ENCODE measurements at places on chromosomes 2 and 18.

DNA sequence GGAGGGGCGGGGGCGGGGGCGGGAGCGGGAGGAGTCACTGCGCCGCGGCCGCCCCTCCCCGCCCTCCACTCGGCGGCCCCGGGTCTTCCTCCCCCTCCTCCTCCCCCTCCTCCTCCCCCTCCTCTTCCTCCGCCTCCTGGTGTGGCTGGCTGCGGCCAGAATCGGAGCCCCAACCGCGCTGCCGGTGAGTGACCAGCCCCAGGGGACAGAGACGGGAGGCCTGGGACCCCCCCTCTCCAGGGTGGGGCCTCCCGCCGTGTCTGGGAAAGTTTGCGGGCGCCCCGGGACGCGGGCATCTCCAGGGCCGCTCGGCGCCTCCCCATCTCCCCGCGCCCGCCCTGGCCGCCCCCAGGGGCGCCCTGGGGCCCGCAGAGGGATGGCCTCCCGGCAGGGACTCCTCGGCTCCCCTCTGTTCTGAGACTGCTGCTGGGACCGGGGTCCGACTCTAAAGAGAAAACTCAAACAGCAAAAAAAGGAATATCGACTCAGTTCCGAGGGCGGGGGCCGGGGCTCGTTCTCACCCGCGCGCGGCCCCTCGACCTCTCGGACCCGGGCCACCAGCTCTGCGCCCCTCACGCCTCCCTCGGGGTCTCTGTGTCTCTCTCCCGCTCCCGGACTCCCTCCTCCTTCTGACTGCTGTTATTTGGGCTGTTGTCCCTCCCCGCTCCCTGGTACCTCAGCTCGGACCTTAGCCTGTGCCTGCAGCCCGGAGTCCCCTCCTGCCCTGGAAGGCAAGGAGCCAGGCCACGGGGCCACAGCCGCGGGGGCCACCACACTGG, at the start of gene STON1:
TSS of gene STON1 (plus strand) at position 122 of the 779 bp plus-strand sequence. CDS start 50,480 bp downstream, outside the sequence.
- peak; percentile 32 for DNase-seq

DNA sequence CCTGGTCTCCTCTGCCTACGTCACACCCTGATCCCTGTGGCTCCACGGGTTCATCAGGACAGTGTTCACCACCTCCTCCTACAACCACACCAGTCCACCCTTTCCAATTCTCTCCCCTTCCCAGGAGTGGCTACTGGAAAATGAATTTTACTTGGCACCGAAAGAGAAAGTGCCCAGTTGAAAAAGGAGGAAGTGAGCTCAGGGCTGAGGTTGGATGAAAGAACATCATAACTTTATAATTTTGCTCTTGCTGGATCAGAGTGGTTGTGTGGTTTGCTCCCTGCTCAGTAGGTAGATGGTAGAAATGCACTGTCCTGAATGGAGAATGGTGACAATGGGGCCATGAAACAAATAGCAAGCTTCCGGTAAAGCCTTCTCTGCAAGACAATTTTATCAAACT, 140.3 kb upstream of the DDX18 start:
- DNase-seq = no peak

DNA sequence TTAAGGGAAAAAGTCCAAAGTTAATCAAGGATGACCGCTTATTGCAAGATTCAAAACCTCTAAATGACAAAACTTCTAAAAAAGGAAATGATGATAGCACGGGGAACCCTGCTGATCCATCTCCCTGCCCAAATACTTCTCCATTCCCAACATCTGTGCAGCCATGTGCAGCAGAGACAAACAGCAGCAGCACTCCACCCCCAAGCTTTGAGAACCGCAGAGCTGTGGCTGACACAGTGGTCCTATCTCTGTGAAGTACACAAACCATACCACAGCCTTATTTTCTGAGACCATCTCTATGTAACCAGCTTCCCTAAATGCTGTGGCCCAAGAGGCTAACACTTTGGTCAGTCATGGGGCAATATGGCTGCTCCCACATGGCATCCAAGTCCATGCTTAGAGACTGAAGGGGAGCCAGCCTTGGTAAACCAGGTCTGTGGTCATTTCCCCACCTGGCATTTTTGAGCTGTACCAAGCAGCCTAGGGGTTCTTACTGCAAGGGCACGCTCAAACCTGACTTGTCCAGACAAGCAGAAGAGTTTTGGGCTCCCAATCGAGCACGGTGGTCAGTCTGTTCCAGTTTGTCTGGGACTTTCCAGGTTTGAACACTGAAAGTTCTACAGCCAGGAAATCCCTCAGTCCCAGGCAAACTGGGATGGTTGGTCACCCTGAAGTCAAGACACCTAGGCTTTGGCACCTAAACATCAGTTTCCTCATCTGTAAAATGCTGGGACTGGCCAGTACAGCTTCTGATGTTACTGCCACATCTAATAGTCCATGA, 17.1 kb upstream of the NFE2L2 start:
- DNase-seq = no peak

DNA sequence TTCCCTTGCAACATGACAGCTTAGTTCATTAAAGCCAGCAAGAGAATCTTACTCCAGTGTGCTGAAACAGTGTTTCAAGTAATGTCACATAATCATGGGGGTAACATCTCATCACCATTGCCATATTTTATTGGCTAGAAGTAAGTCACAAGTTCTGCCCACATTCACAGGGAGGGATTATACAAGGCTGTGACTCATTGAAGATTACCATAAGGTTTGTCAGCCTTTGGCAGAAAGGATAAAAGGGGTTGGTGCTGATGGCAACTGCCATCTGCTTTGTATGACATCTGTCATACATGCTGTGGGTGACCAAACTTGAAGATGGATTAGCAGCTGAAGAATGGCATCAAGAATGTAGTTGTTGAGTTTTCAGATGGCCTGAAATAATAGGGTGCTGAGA, 61.2 kb downstream of the KCNE4 start:
- DNase-seq = no peak

- no peak for DNase-seq
These were observed 84.2 kb upstream of the MAPK4 start for GRCh38 chr18:50475538-50476193.

DNA sequence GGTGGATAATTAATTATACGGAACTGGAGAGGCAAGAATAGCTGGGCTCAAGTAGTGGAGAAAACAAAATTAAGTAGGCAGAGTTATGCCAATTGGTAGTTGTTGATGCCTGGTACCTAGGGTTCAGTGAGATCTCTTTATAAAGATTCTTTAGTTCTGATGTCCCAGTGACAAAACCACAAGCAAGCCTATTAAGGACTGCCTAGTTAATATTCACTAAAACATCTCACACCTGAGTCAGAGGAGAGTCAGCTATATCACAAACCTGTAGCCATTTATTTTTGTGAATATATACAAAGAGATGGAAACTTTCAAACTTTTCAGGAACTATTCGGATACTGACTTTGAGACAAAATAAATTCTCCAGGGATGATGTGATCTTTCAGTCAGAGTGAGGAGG, 213.9 kb upstream of the CYP26B1 start:
- DNase-seq = no peak

GRCh38 chr2:31957354-31958139, 53.3 kb downstream of the MEMO1 start:
- DNase-seq = no peak

- no peak for DNase-seq
These were observed 1.6 kb downstream of the NCOA1 start for GRCh38 chr2:24492421-24493279.

GRCh38 chr2:29166242-29167039, 51.2 kb downstream of the CLIP4 start:
- no peak for DNase-seq

DNA sequence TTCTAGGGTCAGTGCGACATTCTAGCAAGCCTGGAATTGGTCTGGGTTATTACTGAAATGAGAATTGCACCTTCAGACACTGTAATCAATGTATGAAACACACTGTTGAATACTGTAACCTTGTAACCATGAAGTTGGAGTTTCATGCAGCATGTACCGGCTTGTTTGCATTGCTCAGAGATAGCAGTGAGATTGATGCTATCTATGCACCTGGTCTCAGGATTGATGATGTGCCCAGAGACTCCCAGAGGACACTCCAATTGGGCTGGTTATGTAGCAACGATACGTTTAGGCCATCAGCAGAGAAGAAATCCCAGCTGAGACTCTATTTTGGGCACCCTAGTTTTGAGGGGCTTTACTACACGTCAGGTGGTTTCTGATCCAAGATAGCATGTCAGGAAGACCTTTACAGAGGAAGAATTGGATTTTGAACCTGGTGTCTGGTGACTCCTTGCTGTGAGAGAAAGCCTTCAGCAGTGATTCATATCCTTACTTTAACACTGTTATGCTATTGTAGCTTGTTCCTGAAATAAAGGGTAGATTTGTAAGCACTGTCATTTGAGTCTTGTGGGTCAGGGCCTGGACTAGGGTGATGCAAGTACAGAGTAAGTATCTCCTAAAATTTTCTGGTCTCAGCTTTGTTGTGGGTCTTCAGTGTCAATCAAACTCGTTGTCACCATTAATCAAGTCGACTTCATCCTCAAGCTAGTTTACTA, 305.1 kb upstream of the GULP1 start:
- DNase-seq = no peak

- DNase-seq = no peak
These were observed 67.5 kb downstream of the CDH20 start for GRCh38 chr18:61400716-61401115.

DNA sequence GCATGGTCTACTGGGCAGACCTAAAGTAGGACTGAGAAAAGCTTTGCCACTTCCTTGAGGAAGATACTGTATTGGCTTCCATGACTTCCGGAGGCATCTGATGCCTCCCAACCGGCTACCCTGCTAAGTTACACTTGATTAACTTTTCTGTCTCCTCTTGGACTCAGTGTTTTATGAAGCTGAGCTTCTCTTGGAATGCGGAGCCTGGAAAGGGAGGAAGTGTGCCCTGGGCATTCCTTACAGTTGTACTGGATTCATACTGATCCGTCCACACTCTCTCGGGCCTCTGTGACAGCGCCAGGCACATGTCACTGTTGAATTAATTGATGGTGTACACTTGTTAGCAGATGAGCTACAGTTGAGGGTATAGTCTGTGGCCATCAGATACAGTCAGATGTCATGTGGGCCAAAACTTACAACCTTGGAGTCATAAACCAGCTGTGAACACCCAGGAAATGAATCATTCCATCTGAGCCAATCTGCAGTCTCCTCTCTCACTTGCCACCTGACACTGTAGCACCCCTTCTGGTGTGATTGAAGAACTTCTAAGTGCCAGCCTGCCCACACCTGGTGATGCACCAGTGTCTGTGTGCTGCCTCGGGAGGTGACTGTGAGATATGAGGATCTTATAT, 122.5 kb downstream of the FHOD3 start:
- DNase-seq = peak; percentile 10

DNA sequence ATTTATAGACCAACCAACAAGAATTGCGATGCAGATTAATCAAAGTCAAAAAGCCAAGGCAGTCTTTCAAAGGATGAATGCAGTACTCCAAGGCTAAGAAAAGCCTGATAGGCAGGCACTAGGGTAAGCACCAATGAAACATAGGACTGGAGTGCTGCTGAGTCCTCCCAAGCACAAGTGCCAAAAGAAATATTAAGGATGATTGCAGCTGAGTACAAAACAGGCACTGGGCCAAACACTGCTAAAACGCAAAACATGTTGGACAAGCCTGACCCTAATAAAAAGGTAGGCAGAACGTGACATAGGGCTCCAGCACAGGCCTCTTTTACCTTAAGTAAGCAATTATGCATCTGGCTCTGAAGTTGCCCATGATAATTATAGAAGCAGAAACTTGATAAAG, 160.1 kb upstream of the LRP1B start:
- DNase-seq = no peak

- no peak for DNase-seq
These were observed 8.0 kb upstream of the KLHL29 start for GRCh38 chr2:23376972-23377371.

DNA sequence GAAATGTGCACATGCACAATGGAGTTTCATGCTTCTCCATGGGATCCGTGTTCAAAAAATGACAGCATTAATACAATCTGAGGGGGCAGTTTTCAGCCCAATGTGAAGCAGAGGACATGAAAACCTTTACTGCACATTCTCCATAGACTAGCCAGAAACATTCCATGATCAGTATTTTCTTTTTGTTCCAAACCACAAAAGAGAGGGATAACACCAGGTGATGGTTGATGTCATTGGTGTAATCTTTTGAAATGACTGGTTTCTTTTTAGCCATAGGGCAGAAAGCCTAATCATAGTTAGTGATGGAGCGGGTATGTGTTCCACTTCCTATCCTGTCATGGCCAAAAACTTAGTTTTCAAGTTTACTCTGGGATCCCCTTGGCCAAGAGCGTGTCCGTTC, 1.8 kb upstream of the KYNU start:
- DNase-seq = no peak

- no peak for DNase-seq
These were observed 97.1 kb downstream of the DPP4 start for GRCh38 chr2:161976917-161977316.
